Activated CD4-positive, alpha-beta T cell treated with anti-CD3 and anti-CD28 coated beads, Interleukin-2, Interleukin-6, amounts not matched to agents 100 ng/mL and 50 ng/mL, durations not matched to agents 16 hours and 8 hours (primary cell): ENCODE measurements at places on chromosomes 7 and 10.
A peak's percentile ranks its signal among the peaks of the same experiment; 100 is the strongest.

DNA sequence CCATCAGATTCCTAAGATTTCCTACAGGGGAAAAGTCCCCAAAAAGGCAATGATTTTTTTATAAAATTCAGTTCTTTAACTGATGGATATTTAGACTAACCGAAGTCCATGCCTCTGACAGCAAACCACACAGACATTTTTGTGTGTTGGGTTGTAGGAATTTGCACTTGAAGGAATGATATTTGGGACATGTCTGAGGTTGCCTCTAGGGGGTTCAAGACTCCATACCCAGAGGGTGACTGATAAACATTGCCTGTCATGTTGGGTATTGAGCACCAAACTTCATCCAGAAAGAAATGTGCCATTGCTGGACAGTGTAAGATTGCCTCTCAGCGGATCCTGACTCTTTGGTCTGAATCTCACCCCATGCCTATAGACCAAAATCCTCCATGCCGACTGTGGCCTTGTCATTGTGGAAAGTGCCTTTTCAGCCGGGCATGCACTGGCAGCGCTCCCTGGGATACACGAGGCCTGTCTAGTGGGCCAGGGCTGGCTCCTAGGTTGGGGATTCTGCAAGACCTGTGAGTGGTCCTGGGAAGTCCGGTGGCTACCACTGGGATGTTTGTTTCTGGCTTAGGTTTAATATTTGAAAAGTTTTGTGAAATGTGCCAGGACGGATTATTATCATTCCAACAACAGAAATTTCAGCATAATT, 252.9 kb downstream of the WDR37 start:
- DNase-seq, result no peak

GRCh38 chr7:584122-584465, 64.4 kb upstream of the PDGFA start:
- peak; percentile 95 for DNase-seq

GRCh38 chr7:111215550-111215949, 124.6 kb downstream of the LRRN3 start:
- DNase-seq, result peak; percentile 7

- DNase-seq, result no peak
These were observed 412.1 kb downstream of the SUGCT start for GRCh38 chr7:40546616-40547501.

DNA sequence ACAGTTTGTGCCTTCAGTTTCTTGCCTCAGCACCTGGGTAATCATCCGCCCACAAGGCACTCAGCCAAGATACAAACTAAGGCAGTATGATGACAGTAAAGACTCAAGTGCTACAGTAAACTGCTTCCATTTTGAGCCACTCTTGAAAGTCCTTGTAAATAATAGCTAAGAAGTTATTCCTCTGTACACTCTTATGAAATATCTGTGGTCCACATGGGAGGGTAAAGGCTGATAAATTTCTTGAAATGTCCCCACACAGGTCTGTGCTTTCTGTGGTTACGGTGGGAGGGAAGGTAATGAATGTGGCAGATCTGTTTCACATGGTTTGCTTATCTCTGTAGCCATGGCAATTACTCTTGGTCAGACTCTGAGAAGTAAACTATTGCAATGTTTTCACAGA, 551.0 kb upstream of the ZWINT start:
- DNase-seq, result no peak

DNA sequence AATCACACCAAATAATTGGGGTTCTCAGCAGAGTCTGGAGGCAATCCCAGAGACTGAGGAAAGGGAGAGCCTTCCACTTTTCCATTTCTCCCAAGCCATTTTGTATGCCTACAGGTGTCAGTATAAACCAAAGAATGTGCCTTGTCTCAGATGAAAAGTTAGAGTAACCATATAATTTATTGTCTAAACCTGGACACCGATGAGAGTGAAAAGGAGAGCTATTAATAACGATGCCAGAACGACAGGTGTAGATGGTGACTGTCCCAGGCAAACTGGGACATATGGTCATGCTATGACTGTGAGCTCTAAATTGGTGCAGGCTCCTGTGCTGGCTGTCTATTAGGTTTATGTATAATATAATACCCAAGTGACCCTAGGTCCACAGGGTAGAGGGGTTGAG, 219.6 kb downstream of the ARHGAP12 start:
- DNase-seq, result no peak
